Amniotic stem cell (primary cell): ENCODE measurements at places on chromosomes 5 and 9.
A peak's percentile ranks its signal among the peaks of the same experiment; 100 is the strongest.

GRCh38 chr5:107541400-107541799 is 129.3 kb downstream of the EFNA5 start:
- DNase-seq: no peak

- peak; percentile 47 for DNase-seq
Measured at GRCh38 chr5:54835647-54836046, 149.7 kb downstream of the ESM1 start.

GRCh38 chr5:448766-449090 is 5.8 kb downstream of the EXOC3 start:
- DNase-seq: no peak

DNA sequence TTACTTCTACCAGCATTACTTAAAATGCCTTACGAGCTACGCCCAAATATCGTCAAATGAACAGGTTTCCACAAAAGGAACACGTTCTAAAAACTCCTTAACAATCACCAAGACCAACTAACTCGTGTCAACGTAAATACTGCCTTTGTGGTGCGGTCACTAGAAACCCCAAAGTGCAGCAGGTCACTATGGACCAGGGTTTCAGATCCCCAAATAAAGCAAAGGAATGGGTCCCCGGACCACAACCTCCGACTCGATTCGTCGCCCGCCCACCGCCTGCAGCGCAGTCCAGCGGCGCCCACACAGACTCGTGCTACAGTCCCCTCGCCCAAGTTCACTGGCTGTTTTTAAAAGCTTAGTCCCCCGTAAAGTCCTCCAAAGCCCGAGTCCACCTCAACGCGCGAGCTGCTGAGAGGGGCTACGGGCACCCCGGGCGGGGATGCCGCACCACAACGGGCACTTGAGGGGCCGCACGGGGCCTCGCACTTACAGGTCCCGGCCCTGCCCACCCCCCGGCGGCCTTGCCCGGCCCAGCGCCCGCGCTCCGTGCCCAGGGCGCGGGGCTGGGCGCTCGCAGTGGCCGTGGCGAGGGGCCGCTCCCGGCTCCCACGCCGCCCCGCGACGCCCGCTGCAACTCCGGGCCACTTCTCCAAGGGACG is 1.1 kb downstream of the NFIB start:
- DNase-seq: no peak

DNA sequence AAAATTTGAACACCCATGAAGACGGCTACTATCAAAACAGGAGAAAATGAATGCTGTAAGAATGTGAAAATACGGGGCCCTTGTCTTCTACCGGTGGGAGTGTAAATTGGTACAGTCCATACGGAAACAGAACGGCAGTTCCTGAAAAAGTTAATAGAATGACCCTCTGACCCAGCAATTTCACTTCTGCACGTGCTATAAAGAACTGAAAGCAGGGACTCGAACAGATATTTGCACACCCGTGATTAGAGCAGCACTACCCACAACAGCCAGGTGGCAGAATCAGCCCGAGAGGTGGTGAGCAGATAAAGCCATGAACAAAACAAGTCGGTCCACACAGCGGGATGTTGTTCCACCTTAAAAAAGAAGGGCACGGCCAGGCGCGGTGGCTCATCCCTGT is 22.6 kb upstream of the SLC12A7 start:
- DNase-seq: no peak

GRCh38 chr5:81165493-81166119 is 67.5 kb upstream of the CKMT2 start:
- peak; percentile 39 for DNase-seq

DNA sequence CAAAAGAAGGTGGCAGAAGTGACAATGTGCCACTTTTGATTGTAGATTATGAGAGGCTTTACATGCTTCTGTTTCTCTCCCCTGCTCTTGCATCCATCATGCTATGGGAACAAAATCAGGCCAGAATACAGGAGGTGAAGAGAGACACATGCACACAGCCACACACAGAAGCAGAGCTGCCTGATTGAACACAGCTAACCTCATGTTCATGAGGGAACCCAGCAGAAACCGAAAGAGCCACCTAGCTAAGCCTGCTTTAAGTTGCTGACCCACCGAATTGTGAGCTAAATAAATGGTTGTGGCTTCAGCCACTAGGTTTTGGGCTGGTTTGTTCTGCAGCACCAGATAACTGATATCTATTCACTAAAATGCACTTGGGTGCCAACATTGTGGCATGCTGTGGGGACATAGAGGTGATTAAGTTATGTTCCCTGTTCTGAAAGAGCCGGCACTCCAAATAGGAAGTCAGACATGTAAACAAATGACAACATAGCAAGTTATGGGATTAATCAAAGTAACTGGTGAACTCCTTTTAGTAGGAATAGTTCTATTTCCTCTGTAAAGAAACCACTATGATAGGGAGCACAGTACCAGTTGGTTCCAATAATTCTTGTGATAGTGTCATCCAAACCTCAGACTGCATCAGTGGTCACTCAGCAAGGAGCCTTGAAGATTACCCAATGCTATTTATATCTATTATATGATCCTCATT is 93.6 kb upstream of the TNC start:
- no peak for DNase-seq

DNA sequence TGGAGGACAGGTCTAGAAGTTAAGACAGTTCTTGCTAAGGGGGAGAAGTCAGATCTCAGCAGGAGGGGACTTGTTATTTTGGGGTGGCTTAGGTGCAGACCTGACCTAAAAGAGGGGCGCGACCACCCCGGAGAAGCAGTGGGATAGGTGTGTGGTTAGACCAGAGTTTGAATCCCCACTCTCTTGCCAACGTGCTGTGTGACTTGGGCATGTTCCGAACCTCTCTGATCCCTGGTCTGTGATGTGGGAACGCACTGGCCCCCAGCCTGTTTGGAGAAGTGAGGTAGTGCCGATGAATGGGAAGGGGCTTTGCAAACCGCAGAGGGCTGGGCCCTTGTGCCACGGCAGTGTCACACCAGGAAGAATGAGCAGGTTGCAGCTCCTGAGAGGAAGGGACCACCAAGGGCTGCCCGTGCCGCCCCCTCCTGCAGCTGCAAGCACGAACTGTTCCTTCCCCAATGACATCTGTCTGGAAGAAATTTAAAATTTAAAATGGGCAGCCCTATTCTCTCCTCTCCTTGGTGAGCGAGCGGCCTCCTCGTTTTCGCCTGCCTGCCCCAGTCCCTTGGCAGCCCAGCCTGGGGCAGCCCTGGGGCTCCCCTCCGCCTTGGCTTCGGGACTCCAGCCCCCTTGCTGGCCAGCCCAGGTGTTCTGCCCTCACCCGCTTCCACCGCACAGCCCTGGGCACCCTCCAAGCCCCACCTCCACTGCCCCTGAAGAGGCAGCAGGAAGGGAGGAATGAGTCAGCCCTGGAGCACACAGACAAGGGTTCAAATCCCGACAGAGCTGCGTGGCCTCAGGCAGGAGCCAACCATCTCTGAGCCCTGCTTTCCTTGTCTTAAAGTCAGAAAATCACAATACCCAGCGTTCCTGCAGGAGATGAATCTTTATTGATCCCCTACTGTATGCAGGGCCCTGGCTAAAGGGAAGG is 1.6 kb downstream of the FIBCD1 start:
- no peak for DNase-seq

DNA sequence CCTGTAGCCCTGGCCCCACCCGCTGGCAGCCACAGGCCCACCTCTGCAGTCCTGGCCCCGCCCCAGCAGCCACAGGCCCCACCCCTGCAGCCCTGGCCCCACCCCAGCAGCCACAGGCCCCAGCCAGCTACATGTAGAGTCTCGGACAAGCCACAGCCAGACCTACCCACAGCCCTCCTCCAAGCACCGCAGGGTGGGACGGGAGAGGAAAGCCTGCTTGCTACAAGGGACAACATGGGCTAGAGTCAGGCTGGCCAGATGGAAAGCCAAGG is 49.5 kb upstream of the SARDH start:
- DNase-seq: no peak

DNA sequence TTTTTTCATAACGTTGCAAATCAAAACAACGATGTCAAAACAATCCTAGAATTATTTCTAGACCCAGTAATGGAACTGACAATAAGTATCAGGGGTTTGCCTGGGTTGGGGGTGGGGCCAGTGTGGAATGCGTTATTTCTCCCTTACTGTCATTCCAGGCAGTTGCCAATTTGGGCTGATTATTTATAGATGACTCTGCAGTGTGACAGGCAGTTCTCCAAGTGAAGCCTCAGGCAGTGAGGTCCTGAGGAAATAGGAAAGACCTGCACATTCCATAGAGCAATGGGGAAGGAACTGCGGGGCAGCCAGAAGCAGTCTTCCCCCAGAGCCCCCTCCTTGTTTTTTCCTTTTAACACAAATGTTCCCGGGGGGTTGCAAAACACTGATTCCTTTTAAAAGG is 179.0 kb downstream of the YTHDC2 start:
- no peak for DNase-seq

- no peak for DNase-seq
Measured at GRCh38 chr5:166369346-166369745, 1922.1 kb upstream of the WWC1 start.

- DNase-seq: peak; percentile 5
Measured at GRCh38 chr5:15383469-15383868, 116.5 kb upstream of the FBXL7 start.

DNA sequence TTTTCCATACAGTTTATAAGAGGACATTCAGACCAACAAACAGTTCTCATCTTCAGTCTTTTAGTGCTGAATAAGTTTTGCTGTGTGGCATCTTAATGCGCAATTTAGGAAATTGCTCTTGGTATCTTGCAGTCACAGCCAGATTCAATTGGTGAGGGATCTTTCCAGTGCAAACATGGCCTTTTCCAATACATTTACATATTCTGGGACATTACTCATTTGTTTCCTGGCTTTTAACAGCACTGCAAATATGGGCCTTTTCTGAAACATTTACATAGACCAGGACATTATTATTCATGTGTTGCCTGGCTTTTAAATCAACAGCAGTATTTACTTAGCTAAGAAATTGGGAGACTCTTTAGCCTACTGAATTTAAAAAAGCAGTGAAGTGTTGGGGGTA is 22.7 kb downstream of the ANKRD33B start:
- no peak for DNase-seq

DNA sequence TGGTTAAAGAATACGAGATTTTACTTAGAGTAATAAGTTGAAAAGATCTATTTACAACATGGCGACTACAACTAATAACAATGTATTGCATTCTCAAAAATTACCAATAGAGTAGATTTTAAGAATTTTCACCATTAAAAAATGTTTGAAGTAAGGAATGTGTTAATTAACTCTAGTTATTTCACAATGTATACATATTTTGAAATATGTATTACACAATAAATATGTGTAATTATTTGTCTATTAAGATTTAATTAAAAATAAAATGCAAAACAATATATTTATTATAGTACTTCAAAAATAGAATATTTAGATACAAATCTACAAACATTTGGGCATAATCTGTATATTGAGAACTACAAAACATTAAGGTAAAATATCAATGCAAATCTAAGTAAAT is 1326.3 kb upstream of the CDH6 start:
- no peak for DNase-seq

DNA sequence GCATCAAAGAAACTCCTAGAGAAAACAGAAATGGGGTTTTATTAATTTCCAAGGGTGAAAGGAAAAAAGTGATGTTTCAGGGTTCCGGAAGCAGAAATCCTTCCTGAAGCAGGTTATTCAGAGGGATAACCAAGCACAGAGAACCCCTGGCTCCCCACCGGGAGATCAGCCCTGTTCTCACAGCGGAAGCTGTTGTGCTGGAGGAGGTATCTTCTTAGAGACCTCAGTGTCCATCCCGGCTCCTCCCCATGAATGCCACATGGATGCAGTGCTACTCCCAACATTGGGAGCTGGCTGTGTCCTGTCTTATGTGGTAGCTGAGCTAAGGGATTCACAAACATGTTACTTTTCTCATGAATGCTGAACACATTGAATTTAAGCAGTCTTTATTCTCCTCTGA is 80.9 kb upstream of the IRX2 start:
- DNase-seq: no peak

- no peak for DNase-seq
Measured at GRCh38 chr9:78351816-78352215, 54.9 kb downstream of the PSAT1 start.

- DNase-seq: no peak
Measured at GRCh38 chr9:13911473-13911872, 402.5 kb downstream of the NFIB start.

DNA sequence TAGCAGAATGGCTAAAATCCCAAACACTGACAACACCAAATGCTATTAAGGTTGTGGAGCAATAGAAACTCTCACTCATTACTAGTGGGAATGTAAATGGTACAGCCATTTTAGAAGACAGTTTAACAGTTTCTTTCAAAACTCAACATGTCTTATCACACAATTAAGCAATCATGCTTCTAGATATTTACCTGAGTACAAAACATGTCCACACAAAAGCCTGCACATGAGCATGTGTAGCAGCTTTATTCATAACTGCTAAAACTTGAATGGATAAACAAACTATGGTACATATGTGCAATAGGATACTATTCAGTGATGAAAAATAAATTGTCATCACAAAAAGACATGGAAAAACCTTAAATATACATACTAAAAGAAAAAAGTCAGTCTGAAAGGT is 31.5 kb downstream of the SLC25A46 start:
- no peak for DNase-seq

GRCh38 chr5:125251703-125252102 is 505.3 kb upstream of the ZNF608 start:
- no peak for DNase-seq

- no peak for DNase-seq
Measured at GRCh38 chr5:170747357-170747756, 36.2 kb upstream of the GABRP start.

DNA sequence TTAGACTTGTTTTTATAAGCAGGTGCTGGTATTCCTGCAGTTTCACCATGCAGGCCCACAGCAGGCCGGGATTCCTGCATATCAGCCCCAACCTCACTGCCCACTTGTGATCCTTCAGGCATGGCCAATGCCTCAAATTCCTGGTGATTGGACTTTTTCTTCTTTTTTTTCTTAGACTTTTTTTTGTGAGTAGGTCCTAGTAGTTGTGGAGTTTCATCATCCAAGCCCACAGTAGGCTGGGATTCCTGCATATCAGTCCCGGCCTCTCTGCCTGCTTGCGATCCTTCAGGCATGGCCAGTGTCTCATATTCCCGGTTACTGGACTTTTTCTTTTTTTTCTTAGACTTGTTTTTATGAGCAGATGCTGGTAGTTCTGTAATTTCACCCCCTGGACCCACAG is 4.8 kb downstream of the TTF1 start:
- DNase-seq: no peak

- no peak for DNase-seq
Measured at GRCh38 chr9:91994422-91994821, 44.4 kb upstream of the ROR2 start.

DNA sequence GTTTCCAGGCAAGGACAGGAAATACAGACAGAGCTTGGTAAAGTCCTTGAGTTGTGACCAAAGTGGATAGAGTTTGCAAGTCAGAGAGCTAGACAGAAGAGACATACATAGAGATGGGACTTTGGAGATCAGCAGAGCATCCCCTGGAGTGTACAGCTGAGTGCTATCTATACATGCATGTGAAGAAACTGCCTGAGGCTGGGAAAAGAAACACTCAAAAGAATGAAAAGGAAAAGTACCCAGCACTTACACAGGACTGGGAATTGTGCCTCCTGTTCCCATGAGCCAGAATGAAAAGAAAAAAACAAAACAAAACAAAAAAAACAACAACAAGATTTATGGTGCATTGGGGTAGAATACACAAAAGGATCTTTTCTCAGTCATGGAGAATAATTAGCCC is 606.4 kb downstream of the ZNF608 start:
- DNase-seq: no peak
